ENCODE measurements at places on chromosomes 6 and 20.

DNA sequence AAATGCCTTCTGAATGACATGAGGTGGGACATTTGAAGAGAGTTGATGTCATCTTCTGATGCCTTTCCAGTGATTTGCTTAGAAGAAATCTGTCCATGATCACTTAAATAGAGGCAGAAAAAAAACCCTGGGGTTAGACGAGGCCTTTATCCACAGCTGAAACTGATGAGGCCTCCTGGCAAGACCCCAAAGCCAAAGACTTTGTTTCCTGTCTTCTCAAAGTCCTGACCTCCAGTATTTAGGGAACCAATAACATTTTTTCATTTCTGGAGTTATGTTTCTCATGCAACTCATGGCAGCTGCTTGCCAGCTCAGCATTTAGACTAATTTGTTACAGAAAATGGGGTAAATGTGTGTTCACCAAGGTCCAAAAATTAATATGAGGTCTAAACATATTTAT, 248.0 kb upstream of the PRDM1 start:
- no peak for ATAC-seq

DNA sequence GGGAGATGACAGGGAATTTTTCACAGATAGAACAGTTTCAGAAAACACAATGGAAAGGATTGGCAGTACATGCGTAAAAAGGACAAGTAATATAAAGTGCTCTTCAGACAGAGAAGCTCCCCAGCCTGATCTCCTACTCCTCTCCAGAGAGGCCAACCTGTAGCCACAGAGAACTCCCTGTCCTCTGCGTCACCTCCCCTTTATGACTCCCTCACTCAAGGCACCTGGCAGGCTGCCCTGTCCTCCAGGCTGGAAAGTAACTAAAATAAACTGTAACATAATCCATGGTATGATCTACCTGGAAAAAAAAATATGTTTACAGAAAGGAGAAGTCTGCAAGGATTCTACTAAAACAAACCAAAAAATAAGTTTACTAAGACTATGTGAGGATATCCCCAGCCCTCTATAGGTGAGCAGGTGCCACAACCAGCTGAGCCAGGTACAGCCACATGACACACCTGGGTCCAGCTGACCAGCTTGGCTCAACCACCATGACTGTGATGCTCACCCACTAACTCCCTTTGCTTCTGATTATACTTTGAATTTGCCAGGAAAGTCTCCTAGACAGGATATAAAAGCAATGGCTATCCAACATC, 29.2 kb downstream of the MBOAT1 start:
- ATAC-seq: no peak

- ATAC-seq: no peak
Observed at GRCh38 chr6:80550281-80550680, 443.8 kb downstream of the BCKDHB start.

- ATAC-seq: no peak
Observed at GRCh38 chr20:20205862-20206236, 153.5 kb downstream of the CFAP61 start.

DNA sequence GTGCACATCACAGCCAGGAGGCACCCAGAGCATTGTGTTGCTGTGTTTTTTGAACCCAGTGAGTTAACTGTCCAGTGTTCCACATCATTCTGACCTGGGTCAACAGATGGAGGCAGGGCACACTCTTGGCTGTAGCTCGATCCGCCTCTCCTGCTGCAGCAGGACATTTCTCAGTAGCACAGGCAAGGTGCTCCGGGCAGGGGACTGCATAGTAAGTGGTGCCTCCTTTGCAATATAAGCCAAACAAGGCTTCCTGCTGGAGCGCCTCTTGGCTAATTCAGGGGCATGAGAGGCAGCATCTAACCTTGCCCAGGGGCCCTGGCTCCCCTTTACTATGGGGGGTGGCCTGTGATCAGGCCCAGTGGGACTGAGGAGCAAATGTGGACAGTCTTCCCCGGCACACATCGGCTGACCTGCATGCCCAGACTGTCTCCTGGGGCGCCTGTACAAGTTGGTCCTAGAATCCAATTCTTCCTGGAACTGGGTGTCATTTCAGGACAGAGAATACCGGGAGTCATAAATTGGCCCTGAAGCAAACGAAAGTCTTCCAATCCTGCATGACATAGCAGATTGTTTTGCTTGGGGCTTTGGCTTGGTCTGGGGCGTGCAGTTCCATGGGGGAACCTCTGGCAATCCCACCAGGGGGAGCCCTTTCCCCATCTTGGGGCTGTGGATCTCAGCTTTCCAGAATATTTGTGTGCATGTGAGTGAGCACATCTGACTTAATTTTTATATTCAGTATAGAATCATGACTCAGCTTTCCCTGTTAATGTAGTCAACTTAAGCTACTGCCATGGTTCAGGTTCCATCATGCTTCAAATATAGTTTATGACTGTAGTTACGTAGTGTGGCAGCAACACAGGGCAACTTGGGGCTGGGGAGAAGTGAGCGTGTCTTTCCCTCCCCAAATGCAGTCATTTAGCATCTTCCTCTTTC, 56.0 kb upstream of the DDR1 start:
- peak; percentile 68 for ATAC-seq

- ATAC-seq: no peak
Observed at GRCh38 chr6:1322156-1322555, 10.3 kb downstream of the FOXQ1 start.

GRCh38 chr6:150659046-150659763, 59.5 kb downstream of the PLEKHG1 start:
- no peak for ATAC-seq

DNA sequence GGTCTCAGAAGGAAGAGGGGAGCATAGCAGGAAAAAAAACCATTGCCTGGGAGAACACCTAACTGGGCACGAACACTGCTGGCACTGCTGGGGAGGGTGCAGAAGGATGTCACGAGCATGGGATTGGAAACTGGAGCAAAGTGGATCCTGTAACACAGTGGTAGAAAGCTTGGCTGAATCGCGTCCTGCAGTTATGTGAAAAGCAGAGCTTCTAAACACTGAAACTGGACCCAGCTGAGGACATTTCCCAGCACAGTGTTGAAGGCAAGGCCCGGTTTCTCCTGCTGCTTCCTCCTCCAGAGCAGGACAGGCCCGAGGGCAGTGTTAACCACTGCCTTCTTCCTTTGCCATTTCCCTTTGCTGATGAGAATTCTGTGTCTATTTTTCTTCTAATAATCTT, 6.7 kb downstream of the APMAP start:
- ATAC-seq: no peak

DNA sequence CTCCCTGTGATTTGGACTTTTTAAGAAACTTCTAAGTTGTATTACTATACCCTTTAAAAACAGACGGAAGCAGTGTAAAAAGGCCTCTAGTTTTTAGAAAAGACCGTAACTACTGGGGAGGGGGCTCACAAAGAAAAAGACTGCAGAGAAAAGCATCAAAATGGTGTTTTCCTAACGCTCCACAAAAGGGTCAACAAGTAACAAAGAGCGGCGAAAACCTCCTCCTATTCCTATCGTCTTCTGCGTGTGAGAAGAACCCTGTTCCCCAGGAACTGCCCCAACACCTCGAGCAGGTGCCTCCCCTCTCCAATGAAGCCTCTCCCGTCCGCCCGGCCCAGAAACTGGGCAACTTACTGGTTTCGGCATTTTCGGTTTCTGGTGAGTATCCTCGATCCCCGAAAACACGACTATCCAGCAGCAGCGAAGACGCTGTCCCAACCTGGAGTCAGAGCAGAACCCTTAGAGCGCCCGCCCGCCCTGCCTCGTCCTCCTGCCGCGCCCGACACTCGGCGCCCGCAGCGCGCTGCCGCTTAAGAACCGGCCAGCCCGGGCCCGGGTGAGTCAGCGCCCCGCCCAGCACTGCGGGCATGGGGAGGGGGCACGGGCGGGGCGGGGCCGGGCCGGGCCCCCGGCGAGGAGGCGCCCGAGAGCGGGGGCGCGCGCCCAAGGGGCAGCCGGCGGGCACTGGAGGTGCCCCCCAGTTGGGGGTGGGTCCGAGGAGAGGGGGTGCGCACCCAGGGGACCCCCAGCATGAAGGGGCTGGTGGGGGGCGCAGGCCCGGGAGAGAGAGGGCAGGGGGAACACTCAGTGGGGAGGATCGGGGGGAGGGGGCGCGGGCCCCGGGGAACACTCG, 1.2 kb downstream of the EZR start:
- ATAC-seq: peak; percentile 69

GRCh38 chr20:64024141-64024990, 11.6 kb upstream of the C20orf204 start:
- no peak for ATAC-seq
